Chondrocyte (in vitro differentiated cells): ENCODE measurements at places on chromosomes 6 and 20. TPM values are rescaled to one million over a fixed set of nuclear protein-coding genes. Genes with fewer than 3 reads are reported as not detected.

GRCh38 chr20:53748176-53748575 lies 154.5 kb upstream of the ZNF217 start:
- H3K4me1 ChIP-seq = peaks cover 32% of the 10 kb centered on the region
- H3K4me3 ChIP-seq = no peak overlapping the region
- H3K27ac ChIP-seq = no peak overlapping the region
- no peaks in the 10 kb centered on the region for H3K36me3 ChIP-seq
- no peak for DNase-seq

- H3K4me1 ChIP-seq = peaks cover 42% of the 10 kb centered on the region
- DNase-seq = peak; percentile 89
- no peaks in the 10 kb centered on the region for H3K36me3 ChIP-seq
- H3K27me3 ChIP-seq = no peaks in the 10 kb centered on the region
- no peak overlapping the region for H3K4me3 ChIP-seq
Observed at GRCh38 chr20:38135651-38136420, 29.2 kb downstream of the TGM2 start.

GRCh38 chr20:40562031-40562430 lies 127.0 kb downstream of the MAFB start:
- H3K4me3 ChIP-seq = no peak overlapping the region
- peaks cover 34% of the 10 kb centered on the region for H3K4me1 ChIP-seq
- no peaks in the 10 kb centered on the region for H3K27me3 ChIP-seq
- peak overlapping the region; percentile 18 for H3K27ac ChIP-seq

GRCh38 chr6:125302840-125303511 lies 1.2 kb upstream of the HDDC2 start:
- no peaks in the 10 kb centered on the region for H3K27me3 ChIP-seq
- peak overlapping the region; percentile 42 for H3K27ac ChIP-seq
- H3K4me3 ChIP-seq = no peak overlapping the region
- peaks cover 45% of the 10 kb centered on the region for H3K4me1 ChIP-seq
- no peak for DNase-seq

- peaks cover 4% of the 10 kb centered on the region for H3K36me3 ChIP-seq
- H3K27ac ChIP-seq = peak overlapping the region; percentile 68
- H3K27me3 ChIP-seq = no peaks in the 10 kb centered on the region
Observed at GRCh38 chr6:35429463-35429862, 22.7 kb upstream of the FANCE start.

GRCh38 chr20:6999381-6999780 lies 231.9 kb downstream of the BMP2 start:
- H3K4me1 ChIP-seq = no peaks in the 10 kb centered on the region
- H3K27ac ChIP-seq = no peak overlapping the region
- H3K36me3 ChIP-seq = no peaks in the 10 kb centered on the region
- no peak for DNase-seq
- H3K4me3 ChIP-seq = no peak overlapping the region

- H3K4me3 ChIP-seq = no peak overlapping the region
- no peaks in the 10 kb centered on the region for H3K4me1 ChIP-seq
- no peak overlapping the region for H3K27ac ChIP-seq
- no peak for DNase-seq
Observed at GRCh38 chr20:43831481-43832065, 83.1 kb upstream of the TOX2 start.

DNA sequence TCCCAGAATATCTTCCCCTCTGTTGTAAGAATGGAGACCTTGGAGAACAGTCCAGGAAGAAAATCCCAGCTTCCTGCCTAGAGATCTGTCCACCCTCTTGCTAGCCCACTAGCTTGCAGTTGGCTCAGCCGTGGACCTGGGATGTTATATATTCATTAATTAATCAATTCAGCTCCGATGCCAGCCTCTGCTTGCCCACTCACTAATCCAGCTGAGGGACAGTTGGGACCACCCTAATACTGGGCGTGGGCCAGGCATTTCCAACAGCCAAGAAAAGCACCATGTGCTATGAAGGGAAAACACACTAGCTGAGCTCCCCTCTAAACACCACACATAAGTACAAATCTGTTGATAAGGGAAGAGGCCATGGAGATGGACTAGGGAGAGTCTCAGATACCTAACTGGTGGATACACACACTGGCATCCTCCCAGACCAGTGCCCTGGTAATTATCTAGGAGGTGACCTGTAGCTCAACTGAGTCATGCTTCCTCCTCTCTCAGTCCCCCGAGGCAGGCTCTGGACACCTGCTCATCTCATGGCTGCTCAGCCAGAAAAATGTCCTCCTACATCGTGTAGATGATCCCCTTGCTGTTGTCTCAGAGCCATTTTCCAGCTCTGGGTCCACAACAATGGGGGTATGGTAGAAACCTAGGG lies 78.9 kb downstream of the ANKRD60 start:
- peaks cover 8% of the 10 kb centered on the region for H3K36me3 ChIP-seq
- no peak overlapping the region for H3K4me3 ChIP-seq
- H3K4me1 ChIP-seq = peaks cover 17% of the 10 kb centered on the region

GRCh38 chr6:142802124-142802523 lies 142.9 kb downstream of the HIVEP2 start:
- H3K27ac ChIP-seq = peak overlapping the region; percentile 82
- H3K4me1 ChIP-seq = peaks cover 15% of the 10 kb centered on the region
- no peak for DNase-seq
- H3K36me3 ChIP-seq = no peaks in the 10 kb centered on the region

Gene SLC22A7
- not detected in 3 replicates for total RNA-seq

Gene TMEM244
- not detected in 3 replicates for total RNA-seq

Gene SNAI1
- 4.9 to 15.1 TPM (median 6.1 TPM) in 3 replicates for total RNA-seq

Gene APOBEC2
- total RNA-seq = not detected in 3 replicates
